ENCODE measurements at places on chromosomes 13 and 19. TPM values are rescaled to one million over a fixed set of nuclear protein-coding genes. Genes with fewer than 3 reads are reported as not detected.

DNA sequence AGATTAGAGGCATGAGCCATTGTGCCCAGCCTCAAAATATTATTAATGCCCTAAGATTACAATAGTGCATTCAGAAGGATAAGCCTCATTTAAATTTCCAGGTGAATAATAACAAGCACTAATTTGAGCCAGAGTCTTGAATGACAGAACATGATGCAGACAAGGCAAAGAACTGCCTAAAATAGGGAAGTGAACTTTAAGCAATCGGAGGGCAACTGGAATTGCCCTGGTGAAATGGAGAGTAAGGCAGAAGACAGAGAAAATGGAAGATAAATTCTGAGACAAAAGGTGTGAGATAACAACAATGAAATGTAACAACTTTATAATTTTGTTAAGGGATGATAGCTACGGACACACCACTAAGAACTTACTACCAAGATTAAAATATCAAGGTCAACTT is 199.9 kb downstream of the DIAPH3 start:
- H3K4me1 ChIP-seq, result no peaks in the 10 kb centered on the region
- no peak for DNase-seq
- no peaks in the 10 kb centered on the region for H3K27me3 ChIP-seq
- no peaks in the 10 kb centered on the region for H3K36me3 ChIP-seq

GRCh38 chr19:32464279-32464678 is 58.7 kb downstream of the DPY19L3 start:
- no peaks in the 10 kb centered on the region for H3K27me3 ChIP-seq
- H3K27ac ChIP-seq, result no peak overlapping the region
- H3K4me1 ChIP-seq, result no peaks in the 10 kb centered on the region

- H3K27me3 ChIP-seq, result peaks cover 7% of the 10 kb centered on the region
- H3K4me1 ChIP-seq, result no peaks in the 10 kb centered on the region
- no peak for DNase-seq
- H3K4me3 ChIP-seq, result no peak overlapping the region
- no peaks in the 10 kb centered on the region for H3K36me3 ChIP-seq
- H3K27ac ChIP-seq, result no peak overlapping the region
These were observed 18.5 kb downstream of the PALM start for GRCh38 chr19:726993-727956.

DNA sequence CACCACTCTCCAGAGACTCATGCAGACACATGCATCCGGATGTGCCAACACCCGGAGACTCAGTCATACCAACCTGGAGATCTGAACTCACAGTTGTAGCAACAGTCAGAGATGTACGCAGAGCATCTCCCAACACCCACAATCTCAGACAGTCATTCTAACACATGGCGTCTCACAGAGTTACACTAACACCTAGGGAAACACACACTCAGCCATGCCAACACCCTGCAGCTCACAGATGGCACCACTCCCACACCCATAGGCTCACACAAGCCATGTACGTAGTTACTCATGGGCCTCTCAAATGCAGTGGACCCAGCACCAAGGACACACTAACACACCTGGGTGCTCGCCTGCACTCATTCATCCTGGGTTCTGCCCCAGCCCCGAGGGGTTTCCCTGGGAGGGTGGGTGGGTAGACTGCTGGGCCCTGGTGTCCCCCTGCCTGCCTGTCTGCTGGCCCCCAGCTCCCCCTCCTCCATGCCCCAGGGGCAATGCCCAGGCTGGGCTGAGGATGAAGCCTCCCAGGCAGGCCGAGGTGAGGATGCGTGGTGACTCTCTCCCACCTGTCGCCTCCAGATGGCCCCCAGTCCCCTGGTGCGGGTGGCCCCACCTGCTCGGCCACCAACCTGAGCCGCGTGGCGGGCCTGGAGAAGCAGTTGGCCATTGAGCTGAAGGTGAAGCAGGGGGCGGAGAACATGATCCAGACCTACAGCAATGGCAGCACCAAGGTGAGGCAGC is 10.0 kb downstream of the PKN1 start:
- H3K36me3 ChIP-seq, result no peaks in the 10 kb centered on the region
- no peaks in the 10 kb centered on the region for H3K4me1 ChIP-seq
- H3K27ac ChIP-seq, result no peak overlapping the region
- H3K27me3 ChIP-seq, result no peaks in the 10 kb centered on the region
- no peak overlapping the region for H3K4me3 ChIP-seq

GRCh38 chr13:35978607-35979316 is 152.4 kb downstream of the DCLK1 start:
- no peaks in the 10 kb centered on the region for H3K4me1 ChIP-seq
- no peaks in the 10 kb centered on the region for H3K27me3 ChIP-seq
- H3K4me3 ChIP-seq, result no peak overlapping the region
- peak; percentile 20 for DNase-seq

DNA sequence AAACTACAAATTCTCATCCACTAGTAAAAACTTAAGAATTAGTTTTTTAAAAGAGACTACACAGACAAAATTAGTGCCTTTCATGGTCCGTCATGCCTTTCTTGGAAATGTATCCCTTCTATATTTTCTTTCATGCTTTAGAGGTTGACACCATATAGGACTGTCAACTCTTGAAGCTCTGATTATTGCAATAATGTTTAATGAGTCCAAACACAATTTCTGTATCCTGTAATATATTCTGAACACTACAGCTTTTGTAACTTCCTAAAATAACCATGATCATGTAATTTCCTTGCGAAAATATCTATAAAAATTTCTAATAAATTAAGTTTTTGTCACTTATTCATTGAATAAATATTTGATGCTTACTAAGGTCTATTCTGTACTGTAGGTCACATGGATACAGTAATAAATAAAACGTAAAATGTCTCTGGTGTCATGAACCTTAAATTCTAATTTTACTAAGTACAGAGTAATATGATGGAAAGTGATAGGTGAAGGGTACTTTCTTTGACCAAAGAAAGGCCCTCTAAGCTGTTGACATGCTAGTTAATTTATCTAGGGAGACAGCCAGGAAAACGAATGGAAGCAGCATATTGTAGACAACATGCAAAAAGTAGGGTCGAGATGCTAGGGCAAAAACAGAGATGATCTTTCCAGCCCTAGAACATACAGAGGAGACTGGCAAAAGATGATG is 687.3 kb upstream of the PCDH9 start:
- no peaks in the 10 kb centered on the region for H3K4me1 ChIP-seq
- H3K4me3 ChIP-seq, result no peak overlapping the region
- no peaks in the 10 kb centered on the region for H3K27me3 ChIP-seq
- no peak overlapping the region for H3K27ac ChIP-seq
- no peaks in the 10 kb centered on the region for H3K36me3 ChIP-seq

DNA sequence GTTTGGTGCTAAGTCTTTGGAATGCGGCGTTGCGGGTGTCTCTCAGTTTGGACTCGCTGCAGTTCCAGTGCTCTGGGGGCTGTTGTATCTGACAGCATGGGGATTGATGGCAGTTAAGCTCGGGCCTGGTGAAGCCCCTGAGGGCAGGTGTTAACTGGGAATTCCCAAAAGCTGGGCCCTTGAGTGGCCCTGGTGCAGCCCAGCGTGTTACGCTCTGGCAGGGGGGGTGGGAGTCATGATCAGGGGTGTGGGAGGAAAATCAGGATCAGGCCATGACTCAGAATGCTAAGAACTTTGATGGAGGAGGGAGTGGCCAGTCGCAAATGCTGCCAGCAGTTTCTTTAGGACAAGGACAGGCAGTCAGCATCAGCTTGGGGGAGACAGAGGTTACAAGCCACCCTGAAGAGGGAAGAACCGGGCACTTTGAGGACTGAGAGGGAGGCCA is 19.6 kb downstream of the AP2A1 start:
- H3K27me3 ChIP-seq, result no peaks in the 10 kb centered on the region
- H3K4me3 ChIP-seq, result no peak overlapping the region
- peaks cover 7% of the 10 kb centered on the region for H3K36me3 ChIP-seq
- no peaks in the 10 kb centered on the region for H3K4me1 ChIP-seq

Gene RNF17
- 1.6 TPM for total RNA-seq

All from body of pancreas (tissue), 4 donors.